ENCODE measurements at places on chromosomes 5 and 9.

GRCh38 chr9:96159596-96159995 lies 142.4 kb downstream of the HSD17B3 start:
- no peak for DNase-seq

DNA sequence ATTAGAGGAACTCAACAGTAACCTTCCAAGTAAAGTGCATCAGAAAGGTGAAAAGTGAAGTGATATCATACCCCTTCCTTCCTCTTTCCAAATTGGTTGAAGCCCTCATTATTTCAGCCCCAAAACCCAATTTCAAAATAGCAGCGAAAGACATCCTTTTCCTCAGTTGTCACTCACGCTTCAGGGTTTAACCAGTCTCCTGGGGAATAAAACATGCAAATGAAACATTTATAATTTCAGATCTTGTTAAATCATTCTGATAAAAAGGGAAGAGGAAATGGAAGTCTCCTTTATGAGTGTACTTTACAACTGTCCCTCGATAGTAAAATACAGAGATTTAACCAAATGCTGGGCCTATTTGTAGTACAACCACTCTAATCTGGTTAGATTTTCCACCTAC lies 22.5 kb downstream of the TRPM6 start:
- no peak for DNase-seq

DNA sequence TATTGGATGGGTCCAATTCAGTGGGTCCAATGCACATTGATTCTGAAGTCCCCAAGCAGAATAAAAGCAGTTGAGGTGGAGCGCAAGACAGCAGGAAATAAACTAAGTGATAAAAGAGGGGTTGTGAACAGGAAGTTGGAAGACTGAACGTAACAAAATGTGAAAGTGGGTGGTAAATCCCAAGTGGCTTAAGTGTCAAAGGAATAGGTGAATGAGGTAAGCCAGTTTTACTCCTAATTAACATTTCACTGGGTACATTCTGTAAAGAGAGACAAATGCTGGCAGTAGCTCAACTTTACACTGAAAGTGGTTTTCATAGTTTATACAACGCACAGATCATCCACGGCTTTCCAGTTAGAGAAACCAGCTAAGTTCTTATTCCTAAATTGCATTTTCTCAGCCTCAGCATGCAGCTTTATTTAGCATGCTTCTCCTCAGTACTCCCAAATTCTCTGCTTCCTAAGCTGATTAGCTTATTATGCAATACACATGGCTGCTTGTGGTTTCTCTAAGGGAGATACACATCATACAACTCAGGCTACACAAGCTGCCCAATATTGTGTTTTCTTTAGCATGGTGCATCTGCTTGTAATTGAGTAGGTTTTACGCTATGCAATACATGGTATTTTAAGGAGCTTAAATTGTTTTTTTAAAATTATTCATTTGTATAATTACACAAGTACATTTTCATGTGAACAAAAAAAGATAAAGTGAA lies 34.2 kb upstream of the HSD17B4 start:
- no peak for DNase-seq

GRCh38 chr9:14428781-14429230 lies 114.9 kb upstream of the NFIB start:
- DNase-seq: peak; percentile 76

DNA sequence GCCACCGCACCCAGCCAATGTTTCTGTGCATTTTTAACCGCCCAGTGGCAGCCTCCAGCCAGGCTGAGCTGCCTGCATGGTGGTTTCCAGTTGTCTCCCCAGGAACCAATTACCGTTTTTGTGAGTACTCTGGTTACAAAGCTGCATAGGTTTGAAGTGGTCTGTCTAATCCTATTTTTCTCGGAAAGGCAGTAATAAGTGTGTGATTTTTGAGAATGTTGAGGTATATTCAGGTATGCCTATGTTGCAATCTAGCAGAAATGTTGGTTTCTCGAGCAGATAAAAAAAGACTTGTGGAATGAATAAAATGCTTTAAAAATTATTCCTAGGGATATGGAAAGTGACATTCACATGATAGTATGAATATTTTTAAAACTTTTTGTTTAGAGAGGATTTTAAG lies 41.5 kb upstream of the ANKH start:
- no peak for DNase-seq

All from G401 (cell line).